Pericardium fibroblast (primary cell): ENCODE measurements at places on chromosomes 1 and 21. TPM values are rescaled to one million over a fixed set of nuclear protein-coding genes. Genes with fewer than 3 reads are reported as not detected.

The NEGR1 gene
- 3.0 and 9.2 TPM in 2 replicates for total RNA-seq

The HSPB7 gene
- 2.0 and 22.6 TPM in 2 replicates for total RNA-seq

The GJA5 gene
- total RNA-seq = not detected in 2 replicates

The PTCH2 gene
- under 0.01 and 0.47 TPM in 2 replicates for total RNA-seq

The NEXN gene
- total RNA-seq = 27.7 and 46.0 TPM in 2 replicates

The SLC1A7 gene
- total RNA-seq = 0.09 and 0.82 TPM in 2 replicates

The C1orf167 gene
- 0.93 TPM in 1 of 2 replicates, not detected in the other for total RNA-seq

The RAB3B gene
- total RNA-seq = 0.77 and 1.8 TPM in 2 replicates

The GDAP2 gene
- total RNA-seq = 10.6 and 12.7 TPM in 2 replicates

The PUSL1 gene
- total RNA-seq = 36.8 and 39.9 TPM in 2 replicates

The CLDN19 gene
- total RNA-seq = not detected in 2 replicates

The NPPB gene
- not detected in 2 replicates for total RNA-seq

The MX2 gene
- 0.47 and 1.4 TPM in 2 replicates for total RNA-seq

The GPR37L1 gene
- total RNA-seq = not detected in 2 replicates

The SRM gene
- total RNA-seq = 59.8 and 82.9 TPM in 2 replicates

The CNIH3 gene
- total RNA-seq = 2.2 and 3.8 TPM in 2 replicates

The B3GALNT2 gene
- 17.1 and 17.7 TPM in 2 replicates for total RNA-seq

The AGT gene
- total RNA-seq = 0.23 and 15.3 TPM in 2 replicates

The RRP15 gene
- total RNA-seq = 2.7 and 3.7 TPM in 2 replicates

The PCP4 gene
- not detected in 2 replicates for total RNA-seq

The ITLN1 gene
- 3.5 and 123 TPM in 2 replicates for total RNA-seq

The CELA2B gene
- not detected in 2 replicates for total RNA-seq

The ADGRB2 gene
- total RNA-seq = 6.6 and 6.9 TPM in 2 replicates

The SH2D5 gene
- 0.26 and 0.58 TPM in 2 replicates for total RNA-seq

The FAM72D gene
- not detected in 2 replicates for total RNA-seq

The CD2 gene
- not detected in 2 replicates for total RNA-seq

The FBLIM1 gene
- 58.8 and 103 TPM in 2 replicates for total RNA-seq

The ECM1 gene
- 17.6 and 32.3 TPM in 2 replicates for total RNA-seq

The SLC45A1 gene
- total RNA-seq = 2.8 and 3.0 TPM in 2 replicates

The CA6 gene
- total RNA-seq = not detected in 2 replicates

The OBSCN gene
- 5.3 and 6.9 TPM in 2 replicates for total RNA-seq

The TFF1 gene
- total RNA-seq = not detected in 2 replicates

The LRRC38 gene
- 1.1 TPM in 1 of 2 replicates, not detected in the other for total RNA-seq

The HECTD3 gene
- total RNA-seq = 15.3 and 25.4 TPM in 2 replicates

The FAF1 gene
- total RNA-seq = 19.8 and 22.6 TPM in 2 replicates

The S100A7A gene
- not detected in 2 replicates for total RNA-seq

The GNAT2 gene
- 0.17 TPM in 1 of 2 replicates, not detected in the other for total RNA-seq

The CXADR gene
- 0.60 and 21.1 TPM in 2 replicates for total RNA-seq

The VPS26C gene
- 42.4 and 67.4 TPM in 2 replicates for total RNA-seq

The PTAFR gene
- 0.17 and 0.23 TPM in 2 replicates for total RNA-seq

The ACTA1 gene
- 9.8 TPM in 1 of 2 replicates, not detected in the other for total RNA-seq

The HSD11B1 gene
- 31.7 and 49.4 TPM in 2 replicates for total RNA-seq

The OLIG2 gene
- not detected in 2 replicates for total RNA-seq

The RIMS3 gene
- total RNA-seq = 0.82 and 1.2 TPM in 2 replicates

The STK40 gene
- total RNA-seq = 11.7 and 21.9 TPM in 2 replicates

The OLIG1 gene
- total RNA-seq = not detected in 2 replicates

The DIO1 gene
- total RNA-seq = not detected in 2 replicates

The SHISAL2A gene
- total RNA-seq = 1.6 TPM in 1 of 2 replicates, not detected in the other

The C1QB gene
- not detected in 2 replicates for total RNA-seq

The WNT3A gene
- not detected in 2 replicates for total RNA-seq

The HES4 gene
- 1.4 and 29.9 TPM in 2 replicates for total RNA-seq

The ATP1A4 gene
- not detected in 2 replicates for total RNA-seq

The PATJ gene
- total RNA-seq = 0.94 and 1.5 TPM in 2 replicates

The TNFRSF25 gene
- total RNA-seq = 4.6 and 10.7 TPM in 2 replicates

The CFHR4 gene
- total RNA-seq = not detected in 2 replicates

The FOXO6 gene
- total RNA-seq = 0.47 TPM in 1 of 2 replicates, not detected in the other
